Activated effector memory CD4-positive, alpha-beta T cell treated with anti-CD3 and anti-CD28 coated beads, Interleukin-2, amount 50 U/mL, for 16 hours (primary cell): ENCODE measurements at places on chromosomes 2 and 18.

GRCh38 chr18:40096675-40097074, 1858.4 kb upstream of the PIK3C3 start:
- no peak for DNase-seq

DNA sequence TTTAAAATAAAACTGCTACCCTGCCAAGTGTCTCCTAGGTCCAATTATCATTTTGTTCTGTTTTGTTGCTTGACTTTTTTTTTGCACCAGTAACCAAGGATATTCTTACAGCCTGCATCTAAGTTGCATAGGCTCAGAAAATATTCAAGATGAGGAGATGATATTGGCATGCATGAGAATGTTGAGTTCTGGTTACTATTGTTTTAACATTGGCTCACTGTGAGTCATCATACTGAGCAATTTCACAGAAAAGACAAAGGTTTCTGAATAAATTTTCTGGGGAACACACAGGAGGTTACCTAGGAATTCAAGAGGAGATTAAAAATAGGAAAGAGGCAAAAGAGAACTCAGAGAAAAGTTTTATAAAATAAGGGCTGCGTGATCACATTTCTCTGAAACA, 84.8 kb upstream of the POU3F3 start:
- no peak for DNase-seq

- no peak for DNase-seq
Measured at GRCh38 chr2:16741498-16741897, 75.9 kb upstream of the CYRIA start.

DNA sequence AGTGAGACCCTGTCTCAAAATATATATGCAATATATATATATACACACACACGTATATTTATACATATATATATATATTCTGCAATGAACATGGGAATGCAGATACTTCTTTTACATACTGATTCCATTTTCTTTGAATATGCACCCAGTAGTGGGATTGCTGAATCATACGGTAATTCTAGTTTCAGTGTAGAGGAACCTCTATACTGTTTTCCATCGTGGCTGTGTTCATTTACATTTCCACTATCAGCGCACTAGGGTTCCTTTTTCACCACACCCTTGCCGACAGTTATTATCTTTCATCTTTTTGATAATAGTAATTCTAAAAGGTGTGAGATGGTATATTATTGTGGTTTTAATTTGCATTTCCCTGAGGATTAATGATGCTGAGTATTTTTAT, 52.3 kb upstream of the SLC39A10 start:
- DNase-seq, result no peak

DNA sequence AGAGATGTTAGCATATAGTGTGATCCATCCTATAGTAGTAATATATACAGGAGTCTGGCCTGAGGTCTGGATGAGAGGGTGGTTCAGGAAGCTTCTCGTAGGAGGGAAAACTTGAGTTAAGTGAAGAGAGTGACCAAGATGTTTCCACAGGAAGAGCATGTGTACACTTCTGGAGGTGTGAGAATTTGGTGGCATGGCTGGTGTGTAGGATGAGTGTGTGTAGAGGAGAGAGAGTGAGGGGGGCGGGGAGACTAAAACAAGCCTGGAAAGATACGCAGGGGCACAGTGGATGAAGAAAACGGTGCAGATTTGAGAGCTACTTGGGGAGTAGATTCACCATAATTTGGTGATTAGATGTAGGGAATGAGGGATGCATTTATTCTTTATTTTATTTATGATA, 43.5 kb upstream of the CTLA4 start:
- DNase-seq, result no peak

GRCh38 chr2:240346753-240347372, 88.6 kb upstream of the GPC1 start:
- no peak for DNase-seq

- no peak for DNase-seq
Measured at GRCh38 chr18:47311585-47311984, 60.1 kb upstream of the SKOR2 start.

GRCh38 chr2:218014706-218015585, 12.2 kb upstream of the TNS1 start:
- no peak for DNase-seq

- no peak for DNase-seq
Measured at GRCh38 chr18:58098706-58099105, 54.7 kb downstream of the NEDD4L start.

- no peak for DNase-seq
Measured at GRCh38 chr2:99576775-99577174, 87.0 kb upstream of the REV1 start.

GRCh38 chr2:14363137-14363536, 269.4 kb upstream of the LRATD1 start:
- DNase-seq, result no peak

DNA sequence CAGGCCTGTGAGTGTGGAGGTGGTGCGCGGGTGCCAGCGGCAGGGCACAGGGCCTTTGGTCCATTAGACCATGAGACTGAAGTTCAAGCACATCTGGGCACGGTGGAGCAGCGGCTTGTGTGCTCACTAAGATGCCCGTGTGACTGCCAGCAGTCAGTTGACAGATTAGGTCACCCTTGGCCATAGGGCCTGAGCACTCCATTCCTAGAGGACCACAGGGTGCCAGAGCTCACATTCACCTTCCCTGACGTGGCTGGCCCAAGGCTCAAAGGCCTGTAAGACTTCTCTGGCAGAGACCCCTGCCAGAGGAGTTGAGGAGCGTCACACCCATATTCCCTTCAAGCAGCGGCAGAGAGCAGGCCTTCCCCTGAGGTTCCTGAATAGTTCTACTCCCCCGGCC, 650 bp downstream of the LHCGR start:
- DNase-seq, result no peak

GRCh38 chr2:119224391-119225104, 914 bp downstream of the STEAP3 start:
- DNase-seq, result no peak

GRCh38 chr2:63424329-63425078, 163.8 kb downstream of the WDPCP start:
- no peak for DNase-seq

GRCh38 chr2:16015210-16015902, 75.0 kb downstream of the MYCN start:
- DNase-seq, result no peak

GRCh38 chr2:159762075-159762474, 35.9 kb downstream of the CD302 start:
- DNase-seq, result no peak

DNA sequence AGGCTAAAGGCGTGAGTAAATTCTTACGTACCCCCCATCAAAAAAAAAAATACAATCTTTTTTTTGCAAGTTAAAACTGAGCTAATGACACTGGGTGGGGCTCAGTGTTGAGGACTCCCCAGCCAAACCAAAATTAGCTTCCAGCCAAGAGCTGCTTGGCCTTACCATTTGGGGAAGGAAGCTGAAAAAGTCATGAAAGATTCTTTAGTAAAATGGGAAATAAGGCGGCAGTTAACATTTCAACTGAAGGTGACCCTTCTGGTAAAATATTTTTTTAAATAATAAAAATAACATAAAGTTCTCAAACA, 16.4 kb downstream of the SMAD7 start:
- DNase-seq, result no peak

GRCh38 chr2:234898534-234899053, 53.2 kb upstream of the SH3BP4 start:
- no peak for DNase-seq

DNA sequence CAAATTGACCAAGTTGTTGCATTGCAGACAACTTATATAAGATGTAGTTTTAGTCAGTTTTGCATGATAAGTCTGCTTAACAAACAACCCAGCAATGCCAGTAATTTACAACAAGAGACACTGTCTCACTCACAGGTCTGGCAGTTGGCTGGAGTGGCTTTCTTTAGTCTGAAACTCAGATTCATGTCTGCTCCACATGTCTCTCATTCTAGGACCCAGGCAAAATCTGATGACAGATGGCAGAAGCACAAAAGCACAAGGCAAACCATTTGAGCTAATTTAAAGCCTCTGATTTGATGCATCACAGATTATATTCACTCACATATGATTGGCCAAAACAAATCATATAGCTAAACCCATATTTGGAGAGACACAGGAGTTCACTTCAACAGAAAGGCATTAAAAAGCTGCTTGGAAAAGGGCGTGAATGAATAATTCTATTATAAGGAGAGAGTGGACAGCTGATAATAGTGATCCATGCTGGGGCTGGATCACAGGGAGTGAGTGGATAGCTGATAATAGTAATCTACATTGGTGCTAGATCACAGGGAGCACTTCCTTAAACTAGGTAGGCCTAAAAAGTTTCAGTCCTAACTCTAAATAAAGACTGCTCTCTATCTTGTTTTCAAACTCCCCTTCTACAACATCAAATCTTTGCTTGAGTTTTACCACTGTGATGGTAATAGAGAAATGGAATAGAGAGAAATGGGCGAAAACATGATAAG, 593.2 kb upstream of the ZNF804A start:
- DNase-seq, result no peak

DNA sequence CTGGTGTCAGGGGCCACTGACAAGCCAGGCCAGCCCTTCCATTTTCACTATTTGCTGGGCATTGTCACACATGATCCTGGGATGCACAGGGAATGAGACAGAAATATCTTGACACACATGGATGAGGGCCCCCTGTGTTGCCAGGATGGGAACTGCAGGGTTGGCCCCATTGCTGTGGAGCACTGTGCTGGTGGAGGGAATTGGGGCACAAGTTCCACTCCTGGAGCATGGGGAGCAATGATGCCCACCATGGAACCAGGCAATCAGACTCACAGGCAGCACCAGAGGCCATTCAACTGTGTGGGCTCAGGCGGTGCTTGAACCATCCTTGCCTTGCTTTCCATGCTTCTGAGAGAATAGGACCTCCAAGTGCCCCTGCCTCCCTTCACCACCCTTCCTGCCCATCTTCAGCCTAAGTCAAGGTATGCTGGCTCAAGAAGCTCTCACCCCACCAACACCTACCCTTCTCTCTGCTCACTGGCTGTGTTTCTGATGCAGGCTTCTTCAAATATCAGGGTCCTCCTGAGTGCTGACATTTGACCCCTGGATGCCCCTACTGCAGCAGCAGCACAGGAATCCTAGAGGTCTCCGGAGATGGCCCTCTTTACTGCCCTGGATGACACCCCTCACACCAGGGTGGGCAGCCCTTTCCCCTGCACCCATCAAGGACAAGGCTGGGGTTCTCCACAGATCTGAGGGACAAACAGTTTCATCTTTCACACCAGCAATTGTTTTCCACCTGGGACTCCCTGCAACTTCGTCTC, 11.0 kb downstream of the ADRA2B start:
- peak; percentile 44 for DNase-seq

- no peak for DNase-seq
Measured at GRCh38 chr2:160596441-160596840, 102.8 kb upstream of the RBMS1 start.

- DNase-seq, result no peak
Measured at GRCh38 chr2:192886636-192887035, 691.9 kb upstream of the TMEFF2 start.

DNA sequence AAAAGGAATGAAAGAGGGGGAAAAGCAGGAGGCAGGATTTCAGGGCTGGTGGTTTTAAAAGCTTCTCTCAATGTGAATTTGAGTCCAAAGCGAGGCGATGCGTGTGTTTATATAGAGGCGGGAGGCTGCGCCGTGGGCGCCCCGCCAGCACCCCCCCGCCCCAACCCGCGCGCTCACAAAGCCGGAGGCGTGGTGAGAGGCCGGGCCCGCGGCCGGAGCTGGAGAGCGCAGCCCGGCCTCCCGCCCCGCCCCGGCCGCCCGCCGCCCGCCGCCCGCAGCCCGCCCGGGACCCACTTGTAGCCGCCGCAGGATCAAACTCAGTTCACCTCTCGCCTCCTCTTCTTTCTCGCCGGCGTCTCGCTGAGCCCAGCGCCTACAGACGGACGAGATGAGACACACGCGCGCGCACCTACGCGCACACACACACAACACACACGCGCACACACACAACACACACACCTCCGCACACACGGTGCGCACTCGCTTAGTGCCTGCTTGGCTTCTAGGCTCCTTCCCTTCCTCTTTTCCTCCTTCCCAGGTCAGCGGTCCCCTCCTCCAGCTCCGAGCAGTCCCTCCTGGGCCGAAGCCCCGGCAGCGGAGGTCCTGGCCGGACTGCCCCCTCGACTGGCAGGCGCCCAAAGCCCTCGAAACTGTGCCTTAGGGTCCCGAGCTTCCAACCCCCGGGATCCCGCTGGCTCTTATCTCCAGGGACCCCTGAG, 1.3 kb upstream of the CYP26B1 start:
- peak; percentile 64 for DNase-seq
